ENCODE measurements at places on chromosomes 4 and X.

DNA sequence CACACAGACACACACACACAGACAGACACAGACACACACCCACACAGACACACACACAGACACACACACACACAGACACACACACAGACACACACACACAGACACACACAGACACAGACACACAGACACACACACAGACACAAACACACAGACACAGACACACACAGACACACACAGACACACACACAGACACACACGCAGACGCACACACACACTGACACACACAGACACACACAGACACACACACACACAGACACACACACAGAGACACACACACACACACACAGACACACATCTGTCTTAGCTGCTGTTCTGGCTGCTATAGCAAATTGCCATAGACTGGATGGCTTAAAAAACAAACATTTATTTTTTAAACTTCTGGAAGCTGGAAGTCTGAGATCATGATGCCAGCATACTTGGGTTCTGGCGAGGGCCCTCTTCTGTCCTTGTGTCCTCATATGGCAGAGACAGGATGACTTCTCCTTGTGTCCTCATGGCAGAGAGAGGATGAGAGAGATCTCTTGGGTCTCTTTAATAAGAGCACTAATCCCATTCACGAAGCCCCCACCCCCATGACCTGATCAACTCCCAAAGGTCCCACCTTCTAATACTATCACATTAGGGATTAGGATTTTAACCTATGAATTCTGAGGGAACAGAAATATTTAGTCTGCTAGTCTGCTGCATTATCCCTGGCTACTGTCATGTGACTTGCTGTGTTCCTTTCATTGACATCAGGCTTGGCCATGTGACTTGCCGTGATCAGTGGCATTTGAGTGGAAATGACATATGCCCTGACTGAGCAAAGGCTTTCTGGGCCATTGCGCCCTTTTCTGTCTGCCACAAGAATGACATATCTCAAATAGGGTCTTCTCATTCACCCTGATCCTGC, 32.7 kb upstream of the RASGEF1B start:
- DNase-seq, result no peak

GRCh38 chrX:30228526-30228925, 1.9 kb upstream of the MAGEB3 start:
- DNase-seq, result no peak

DNA sequence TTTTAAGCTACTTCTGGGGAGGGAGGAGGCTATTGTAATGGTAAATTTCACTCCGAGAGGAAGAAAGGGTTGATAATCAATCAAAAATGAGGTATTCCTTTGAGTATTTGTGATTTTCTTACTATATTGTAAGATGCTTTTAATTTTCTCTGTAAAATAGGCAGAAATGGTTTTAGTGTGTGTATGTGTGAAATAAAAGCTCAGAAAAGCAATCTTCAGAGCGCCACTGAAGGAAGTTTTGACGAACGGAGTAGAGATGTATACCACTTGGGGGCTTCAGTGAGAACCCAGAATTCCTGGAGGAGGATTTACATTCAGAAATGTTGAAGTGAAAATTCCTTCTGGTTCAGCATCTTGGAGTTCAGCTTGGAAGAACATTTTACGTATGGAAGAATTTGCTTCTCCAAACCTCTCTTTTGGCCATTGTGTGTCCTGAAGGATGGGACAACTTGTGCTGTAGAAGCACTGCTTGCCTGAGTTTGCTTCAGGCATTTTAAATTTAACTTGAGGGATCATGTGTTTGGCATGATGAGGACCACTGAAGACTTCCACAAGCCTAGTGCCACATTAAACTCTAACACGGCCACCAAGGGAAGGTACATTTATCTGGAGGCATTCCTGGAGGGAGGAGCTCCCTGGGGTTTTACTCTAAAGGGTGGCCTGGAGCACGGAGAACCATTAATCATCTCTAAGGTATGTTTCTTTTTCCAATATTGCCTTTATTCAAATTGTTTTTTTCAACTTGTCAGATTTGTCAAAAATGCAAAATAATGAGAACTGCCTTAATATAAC, 695 bp downstream of the SHROOM3 start:
- no peak for DNase-seq

DNA sequence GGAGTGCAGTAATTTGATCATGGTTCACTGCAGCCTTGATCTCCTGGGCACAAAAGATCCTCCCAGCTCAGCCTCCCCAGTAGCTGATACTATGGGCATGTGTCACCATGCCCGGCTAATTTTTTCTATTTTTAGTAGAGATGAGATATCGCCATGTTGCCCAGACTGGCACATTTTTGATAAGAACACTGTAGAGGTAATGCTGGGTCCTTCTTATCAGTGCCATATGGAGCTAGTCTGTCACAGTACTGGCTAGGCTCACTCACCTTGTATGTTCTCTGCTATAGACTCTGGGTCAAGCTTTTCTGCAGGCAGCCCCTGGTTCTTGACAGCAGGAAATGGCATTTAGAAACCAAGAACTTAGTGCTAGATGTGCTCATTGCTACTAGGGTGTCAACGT, 53.9 kb downstream of the BCOR start:
- no peak for DNase-seq

GRCh38 chr4:17115583-17115982, 217.1 kb upstream of the LDB2 start:
- no peak for DNase-seq

GRCh38 chr4:100960232-100960631, 387.1 kb downstream of the PPP3CA start:
- no peak for DNase-seq

GRCh38 chr4:116736756-116737155, 348.6 kb downstream of the TRAM1L1 start:
- no peak for DNase-seq

DNA sequence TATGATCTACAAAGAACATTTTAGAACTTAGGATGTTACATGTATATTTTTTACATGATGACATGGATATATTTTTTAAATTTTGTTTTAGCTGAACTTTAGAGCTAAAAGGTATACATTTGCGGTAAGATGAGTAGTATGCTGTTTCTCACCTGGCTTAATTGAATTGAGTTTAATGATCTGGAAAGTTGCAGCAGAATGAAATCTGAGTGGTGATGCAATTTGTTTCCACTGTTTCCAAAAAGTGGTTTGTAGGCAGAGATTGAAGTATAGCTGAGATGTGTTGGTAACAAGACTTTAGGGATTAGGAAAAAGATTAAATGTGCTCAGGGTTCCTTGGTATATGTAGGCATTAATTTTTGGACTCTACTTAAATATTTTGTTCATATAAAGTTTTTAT, 68.1 kb downstream of the HPF1 start:
- no peak for DNase-seq

DNA sequence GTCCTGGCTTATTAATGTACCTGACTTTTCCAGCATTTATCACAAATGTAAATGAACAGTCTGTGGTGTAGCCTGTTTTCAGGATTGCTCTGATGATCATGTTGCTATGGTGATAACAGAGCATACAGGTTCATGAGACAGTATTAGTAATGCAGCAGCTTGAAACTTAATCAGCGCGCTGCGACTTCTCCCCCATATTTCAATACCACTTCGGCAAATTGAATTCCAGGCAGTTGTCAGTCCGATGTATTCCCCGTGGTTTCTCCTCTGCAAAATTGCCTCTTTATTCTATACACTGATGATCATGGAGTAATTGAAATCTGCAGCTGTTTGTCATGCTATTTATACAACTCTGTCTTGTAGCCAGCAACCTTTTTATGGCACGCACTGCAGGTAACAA, 239.3 kb downstream of the C4orf33 start:
- DNase-seq, result no peak

DNA sequence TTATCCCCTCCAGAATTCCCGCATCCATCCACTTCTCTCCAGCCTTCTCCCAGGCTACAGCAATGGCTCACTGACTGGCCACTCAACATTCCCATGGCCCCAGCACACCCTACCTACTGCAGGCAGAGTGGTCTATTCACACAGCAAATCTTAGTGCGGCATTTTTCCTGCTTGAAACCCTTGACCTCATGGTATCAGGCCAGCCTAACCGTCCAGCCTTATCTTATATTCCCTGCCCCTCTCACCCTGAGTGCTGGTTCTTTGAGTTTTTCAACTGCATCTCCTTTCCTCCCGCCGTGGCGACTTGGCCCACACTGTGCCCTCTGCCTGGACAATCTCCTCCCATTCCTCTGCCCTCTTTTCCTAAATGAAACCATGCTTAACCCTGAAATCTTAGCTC, 10.0 kb upstream of the S100G start:
- no peak for DNase-seq

GRCh38 chr4:48011722-48012121, 4.8 kb downstream of the CNGA1 start:
- no peak for DNase-seq

GRCh38 chrX:7432901-7433300, 284.9 kb upstream of the PUDP start:
- DNase-seq, result no peak

GRCh38 chrX:48720577-48721250, 24.2 kb downstream of the SUV39H1 start:
- no peak for DNase-seq

- no peak for DNase-seq
These were observed 309.4 kb downstream of the MAPK10 start for GRCh38 chr4:86050496-86050895.

GRCh38 chr4:79178760-79179159, 147.1 kb downstream of the NAA11 start:
- no peak for DNase-seq

- no peak for DNase-seq
These were observed 1.5 kb downstream of the ACSL1 start for GRCh38 chr4:184824081-184824775.

DNA sequence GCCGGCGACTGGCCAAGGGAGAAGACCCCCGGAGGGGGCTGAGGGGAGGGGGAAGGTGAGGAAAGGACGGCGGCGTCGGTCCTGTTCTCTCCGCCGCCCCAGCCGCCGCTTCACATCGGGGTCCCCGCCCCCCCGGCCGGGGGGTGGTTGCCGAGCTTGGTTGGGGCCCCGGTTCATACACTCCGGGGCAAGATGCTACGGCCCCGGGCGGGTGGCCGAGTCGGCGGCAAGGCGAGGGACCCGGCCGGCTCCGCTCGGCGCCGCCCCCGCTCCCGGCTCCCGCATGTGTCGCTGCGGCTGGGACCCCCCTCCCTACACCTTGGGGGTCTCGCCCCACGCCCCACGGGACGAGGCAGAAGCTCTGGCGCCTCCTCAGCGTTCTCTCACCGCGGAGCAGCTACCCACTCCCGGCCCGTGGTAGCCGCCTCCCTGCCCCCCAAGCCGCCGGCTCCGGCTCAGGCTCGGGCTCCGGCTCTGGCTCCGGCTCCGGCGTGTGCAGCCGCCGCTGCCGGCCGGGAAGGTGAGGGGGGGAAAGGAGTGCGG, 461 bp downstream of the FBXW7 start:
- peak; percentile 24 for DNase-seq

GRCh38 chrX:153924149-153924861, 1.8 kb downstream of the ARHGAP4 start:
- DNase-seq, result peak; percentile 69

- no peak for DNase-seq
These were observed 218.7 kb downstream of the SCFD2 start for GRCh38 chr4:53147197-53147596.

DNA sequence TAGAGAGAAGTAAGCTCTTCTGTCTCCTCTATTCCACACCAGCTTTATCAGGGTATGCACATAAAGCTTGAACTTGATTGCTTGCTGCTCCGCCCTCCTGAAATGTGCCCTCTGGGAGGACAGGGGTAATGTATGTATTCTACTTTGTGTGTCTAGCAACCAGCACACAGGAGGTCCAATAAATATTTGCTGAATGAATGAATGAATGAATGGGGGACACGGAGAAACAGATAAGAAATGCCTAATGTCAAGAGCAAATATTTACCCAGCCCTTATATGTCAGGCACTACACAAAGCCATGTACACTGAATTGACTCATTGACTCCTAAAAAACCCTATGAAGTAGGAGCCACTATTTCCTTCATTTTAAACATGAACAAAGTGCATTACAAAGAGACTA, 2.3 kb upstream of the MSL3 start:
- no peak for DNase-seq

- no peak for DNase-seq
These were observed 45.9 kb upstream of the F9 start for GRCh38 chrX:139484591-139484990.

DNA sequence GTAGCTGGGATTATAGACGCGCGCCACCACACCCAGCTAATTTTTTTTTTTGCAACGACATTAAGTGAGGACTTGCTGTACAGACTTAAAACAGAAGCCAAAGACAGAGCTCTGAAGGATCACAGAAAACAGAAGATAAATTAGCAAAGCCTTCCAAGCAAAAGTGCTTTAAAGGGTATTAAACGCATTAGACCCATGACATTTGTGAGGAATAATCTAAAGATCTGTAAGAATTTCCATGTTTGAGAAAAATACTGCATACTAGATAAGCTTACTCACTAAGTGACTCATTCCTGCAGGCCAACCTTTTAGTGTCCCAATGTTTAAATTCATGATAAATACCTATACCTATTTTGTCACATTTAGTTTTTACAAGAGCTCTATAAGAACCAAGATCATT, 27.4 kb downstream of the SMARCA1 start:
- peak; percentile 6 for DNase-seq

- no peak for DNase-seq
These were observed 678.6 kb downstream of the IQCM start for GRCh38 chr4:149136951-149137620.

DNA sequence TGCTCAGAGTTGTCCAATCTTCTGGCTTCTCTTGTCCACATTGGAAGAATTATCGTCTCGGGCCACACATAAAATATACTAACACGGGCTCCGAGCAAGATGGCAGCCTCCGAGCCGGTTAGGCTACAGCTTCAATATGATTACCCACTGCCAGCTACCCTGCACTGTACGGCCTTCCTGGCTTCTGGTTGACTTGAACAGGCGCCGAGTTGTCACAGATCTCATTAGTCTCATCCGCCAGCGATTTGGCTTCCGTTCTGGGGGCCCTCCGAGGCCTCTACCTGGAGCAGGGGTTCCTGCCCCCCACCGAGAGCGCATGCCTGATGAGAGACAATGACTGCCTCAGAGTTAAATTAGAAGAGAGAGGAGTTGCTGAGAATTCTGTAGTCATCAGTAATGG, 101.2 kb upstream of the NUDT6 start:
- no peak for DNase-seq

GRCh38 chr4:8932884-8933283, 61.2 kb upstream of the HMX1 start:
- DNase-seq, result no peak

- no peak for DNase-seq
These were observed 20.6 kb upstream of the GUCY1A1 start for GRCh38 chr4:155646001-155646400.

DNA sequence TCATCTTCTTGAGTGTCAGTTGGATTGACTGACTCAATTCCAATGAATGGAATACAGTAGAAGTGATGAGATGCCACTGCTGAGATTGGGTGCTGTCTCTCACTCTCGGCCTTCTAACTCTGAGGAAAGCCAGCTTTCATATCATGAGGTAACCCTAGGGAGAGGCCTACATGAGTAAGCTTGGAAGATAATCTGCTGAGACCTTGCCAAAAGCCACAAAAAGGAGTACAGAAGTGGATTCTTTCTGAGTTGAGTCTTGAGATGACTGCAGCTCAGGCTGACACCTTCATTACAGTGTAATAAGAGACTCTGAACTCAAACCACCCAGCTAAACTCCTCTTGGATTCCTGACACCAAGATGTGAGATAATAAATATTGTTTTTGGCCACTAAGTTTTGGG, 537.4 kb upstream of the MAGEB18 start:
- no peak for DNase-seq
